ENCODE measurements at places on chromosomes 6 and 20. TPM values are rescaled to one million over a fixed set of nuclear protein-coding genes. Genes with fewer than 3 reads are reported as not detected.

DNA sequence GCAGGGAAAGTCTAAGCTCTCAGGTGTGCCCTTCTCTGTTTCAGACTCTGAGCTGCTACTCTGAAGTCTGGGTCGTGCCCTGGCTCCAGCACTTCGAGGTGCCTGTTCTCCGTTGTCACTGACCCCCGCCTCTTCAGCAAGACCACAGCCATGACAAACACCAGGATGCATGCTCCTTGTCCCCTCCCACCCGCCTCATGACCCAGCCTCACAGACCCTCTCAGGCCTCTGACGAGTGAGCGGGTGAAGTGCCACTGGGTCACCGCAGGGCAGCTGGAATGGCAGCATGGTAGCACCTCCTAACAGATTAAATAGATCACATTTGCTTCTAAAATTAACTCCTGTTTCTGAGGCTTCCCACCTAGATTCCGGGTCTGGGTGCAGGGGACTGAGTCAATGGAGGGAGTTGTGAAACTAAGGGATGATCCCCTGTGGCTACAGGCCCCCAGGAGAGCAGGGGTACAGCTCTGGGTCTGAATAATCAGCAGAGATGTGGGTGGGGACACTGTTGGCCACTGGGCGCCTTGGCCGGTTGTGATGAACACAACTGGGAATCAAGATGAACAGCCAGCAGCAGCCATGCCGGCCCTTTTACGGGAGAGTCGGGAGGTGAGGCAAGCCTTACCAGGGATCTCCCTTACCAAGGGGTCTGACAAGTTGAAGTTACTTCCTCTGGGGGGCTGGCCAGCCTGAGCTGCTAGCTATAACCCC, 10.7 kb downstream of the CST7 start:
- no peak for DNase-seq

GRCh38 chr6:148273962-148274752, 68.5 kb upstream of the SASH1 start:
- no peak for DNase-seq

GRCh38 chr6:22294301-22294700, 2.5 kb downstream of the PRL start:
- no peak for DNase-seq

The MMP24 gene
- 0.78 TPM for total RNA-seq

DNA sequence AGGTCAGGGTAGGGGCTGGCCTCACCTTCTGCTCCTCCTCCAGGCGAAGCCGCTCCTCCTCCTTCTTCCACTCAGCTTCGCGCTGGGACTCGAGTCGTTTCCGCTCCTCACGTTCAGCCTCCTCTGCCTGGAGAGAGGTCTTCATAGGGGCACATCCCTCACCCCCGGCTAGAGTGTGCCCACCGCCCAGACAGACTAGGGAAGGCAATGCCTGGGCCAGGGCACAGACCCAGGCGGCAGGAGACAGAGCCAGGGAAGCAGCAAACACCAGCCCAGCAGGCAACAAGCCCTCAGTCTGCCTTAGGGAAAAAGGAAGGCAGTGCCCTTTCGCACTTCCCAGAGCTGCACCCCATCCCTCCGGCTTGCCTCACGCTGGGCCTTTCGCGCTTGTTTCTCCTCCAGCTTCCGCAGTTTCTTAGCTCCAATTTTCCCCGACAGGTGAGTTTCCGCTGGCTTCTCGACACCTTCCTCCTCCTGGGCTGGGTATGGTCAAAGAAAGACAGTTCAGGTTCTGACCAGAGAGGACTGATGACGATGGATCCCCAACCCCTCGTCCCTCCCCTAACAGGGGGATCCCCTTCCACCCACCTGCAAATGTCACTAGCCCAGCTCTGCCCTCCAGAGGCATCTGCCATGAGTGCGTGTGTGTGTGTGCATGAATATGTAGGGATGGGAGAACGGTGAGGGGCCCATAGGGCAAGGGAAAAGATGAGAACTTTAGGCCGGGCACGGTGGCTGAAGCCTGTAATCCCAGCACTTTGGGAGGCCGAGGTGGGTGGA, 4.3 kb downstream of the DDRGK1 start:
- no peak for DNase-seq

DNA sequence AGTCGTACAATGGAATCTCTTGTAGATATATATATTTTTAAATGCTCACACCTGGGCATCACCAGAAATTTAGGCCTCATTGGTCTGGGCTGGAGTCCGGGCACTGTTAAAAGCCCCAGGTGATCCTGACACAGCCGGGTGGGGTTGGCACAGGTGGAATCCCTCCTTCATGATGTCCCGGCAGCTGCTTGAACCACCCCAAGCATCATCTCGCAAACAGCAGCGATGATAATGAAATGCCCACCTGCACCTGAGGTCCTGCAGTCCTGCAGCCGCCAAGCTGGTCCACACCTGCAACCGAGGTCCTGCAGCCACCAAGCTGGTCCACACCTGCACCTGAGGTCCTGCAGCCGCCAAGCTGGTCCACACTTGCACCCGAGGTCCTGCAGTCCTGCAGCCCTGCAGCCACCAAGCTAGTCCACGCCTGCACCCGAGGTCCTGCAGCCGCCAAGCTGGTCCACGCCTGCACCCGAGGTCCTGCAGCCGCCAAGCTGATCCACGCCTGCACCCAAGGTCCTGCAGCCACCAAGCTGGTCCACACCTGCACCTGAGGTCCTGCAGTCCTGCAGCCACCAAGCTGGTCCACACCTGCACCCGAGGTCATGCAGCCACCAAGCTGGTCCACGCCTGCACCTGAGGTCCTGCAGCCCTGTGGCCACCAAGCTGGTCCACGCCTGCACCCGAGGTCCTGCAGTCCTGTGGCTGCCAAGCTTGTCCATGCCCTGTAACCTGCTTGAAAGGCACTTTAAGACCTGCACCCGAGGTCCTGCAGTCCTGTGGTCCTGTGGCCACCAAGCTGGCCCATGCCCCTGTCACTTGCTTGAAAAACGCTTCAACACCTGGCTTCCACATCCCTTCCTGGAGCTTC, 261.2 kb downstream of the DLL1 start:
- no peak for DNase-seq

- DNase-seq, result no peak
These were observed 429.7 kb downstream of the EPHA7 start for GRCh38 chr6:92989656-92990055.

The TGM3 gene
- total RNA-seq, result not detected

Measured in pulmonary artery endothelial cell (primary cell).